ENCODE measurements at places on chromosomes 2 and 18.

- DNase-seq, result no peak
These were observed 7.8 kb upstream of the CCDC141 start for GRCh38 chr2:179057737-179058136.

DNA sequence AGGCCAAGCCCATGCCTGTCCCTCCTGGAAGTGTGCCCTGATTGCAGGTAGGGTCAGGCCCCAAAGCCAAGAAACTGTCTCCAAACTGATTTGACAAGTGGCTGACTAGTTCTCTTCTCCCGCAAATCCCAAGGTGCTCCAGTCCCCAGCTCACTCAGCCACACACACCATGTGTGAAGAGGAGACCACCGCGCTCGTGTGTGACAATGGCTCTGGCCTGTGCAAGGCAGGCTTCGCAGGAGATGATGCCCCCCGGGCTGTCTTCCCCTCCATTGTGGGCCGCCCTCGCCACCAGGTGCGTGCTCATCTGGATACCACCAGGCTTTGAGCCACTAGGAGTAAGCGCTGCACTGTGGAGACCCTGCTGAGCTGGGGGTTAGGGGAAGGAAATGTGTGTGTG lies 8.3 kb downstream of the ACTG2 start:
- DNase-seq, result no peak

DNA sequence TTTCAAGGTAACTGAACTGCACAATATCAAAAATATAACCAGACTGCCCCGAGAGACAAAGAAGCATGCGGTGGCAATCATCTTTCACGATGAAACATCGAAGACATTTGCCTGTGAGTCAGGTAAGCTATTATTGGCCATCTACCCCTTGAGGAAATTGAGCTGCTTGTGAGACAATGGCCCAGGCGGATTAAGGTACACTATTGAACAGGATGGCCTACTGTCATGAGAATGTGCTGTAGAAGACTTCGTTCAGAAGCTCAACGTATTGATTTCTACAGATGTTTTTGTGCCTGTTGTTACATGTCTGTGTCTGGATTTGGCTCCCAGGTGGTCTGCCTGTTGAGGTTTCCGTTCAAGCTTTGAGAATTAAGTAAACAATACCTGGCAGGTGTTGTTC lies 198.7 kb downstream of the DOK6 start:
- no peak for DNase-seq

- no peak for DNase-seq
These were observed 3.5 kb upstream of the FN1 start for GRCh38 chr2:215439404-215439803.

GRCh38 chr18:56723068-56723467 lies 71.9 kb downstream of the WDR7 start:
- DNase-seq, result no peak

- DNase-seq, result no peak
These were observed 35.1 kb upstream of the CYRIA start for GRCh38 chr2:16700551-16701259.

DNA sequence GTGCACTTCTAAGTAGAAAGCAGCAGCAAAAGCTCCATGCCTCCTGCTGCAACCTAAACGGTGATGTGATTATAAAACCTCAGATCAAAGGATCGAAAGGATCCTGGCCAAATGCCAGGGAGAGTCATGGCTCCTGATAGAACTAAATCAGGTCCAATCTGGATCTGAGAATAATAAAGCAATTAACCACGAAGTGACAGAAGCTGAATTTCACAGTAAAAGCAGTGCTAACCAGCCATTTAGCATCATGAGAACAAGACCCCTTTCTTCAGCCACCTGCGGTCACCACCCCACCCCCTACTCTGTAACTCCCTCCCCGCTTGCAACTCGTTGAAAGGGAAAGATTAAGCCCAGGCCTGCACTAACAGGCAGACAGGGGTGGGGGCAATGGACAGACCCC lies 748.7 kb downstream of the BCL11A start:
- no peak for DNase-seq
